GM06990 (cell line): ENCODE measurements at places on chromosomes 4 and X.

- no peak for DNase-seq
These were observed 27.2 kb downstream of the PALLD start for GRCh38 chr4:168524006-168524405.

DNA sequence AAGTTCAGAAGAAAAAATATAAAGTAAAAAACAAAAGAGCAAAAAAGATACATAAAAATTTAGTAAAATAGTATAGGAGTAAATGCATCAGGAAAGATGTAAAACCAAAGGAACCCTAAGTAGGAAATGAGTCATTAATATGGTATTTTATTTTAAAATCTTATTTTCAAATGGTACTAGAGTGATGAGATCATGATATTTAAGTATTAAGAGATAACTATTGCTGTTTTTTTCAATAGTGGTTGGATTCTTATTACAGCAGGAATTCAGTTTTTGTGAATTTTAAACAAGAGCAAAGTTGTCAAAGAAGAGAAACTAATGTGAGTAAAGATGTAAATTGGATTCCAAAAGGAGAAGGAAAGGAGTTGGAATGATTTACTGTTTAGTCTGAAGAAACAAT, 20.0 kb downstream of the EMCN start:
- DNase-seq, result no peak

DNA sequence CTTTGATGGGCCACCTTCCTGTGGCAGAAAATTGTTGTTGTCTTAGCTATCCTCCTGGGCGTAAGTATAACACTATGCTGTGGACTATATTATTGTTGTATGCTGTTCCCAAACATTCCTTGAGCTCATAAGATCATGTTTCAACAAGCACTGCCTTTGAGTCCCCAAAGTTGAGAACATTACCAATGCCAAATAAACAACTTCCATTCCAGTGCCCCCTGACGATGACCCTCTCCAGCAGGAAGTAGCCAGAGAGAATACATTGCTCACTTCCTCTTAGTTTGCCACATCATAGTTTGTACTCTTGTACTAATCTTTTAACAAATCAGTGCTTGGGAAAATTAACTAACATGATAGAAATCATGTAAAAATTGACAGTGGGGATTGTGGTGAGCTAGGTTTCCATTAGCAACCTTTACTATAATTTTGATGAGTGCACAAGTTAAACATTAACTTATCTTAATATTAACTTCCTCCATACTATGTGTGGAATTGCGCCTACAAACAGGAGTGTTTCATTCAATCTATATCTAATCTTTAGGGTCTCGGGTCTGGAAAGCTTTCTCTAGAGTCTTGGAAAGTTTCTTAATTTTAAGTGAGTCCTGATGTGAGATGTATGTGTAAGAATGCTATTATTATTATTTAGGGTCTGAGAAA, 20.3 kb upstream of the DHX15 start:
- DNase-seq, result no peak

DNA sequence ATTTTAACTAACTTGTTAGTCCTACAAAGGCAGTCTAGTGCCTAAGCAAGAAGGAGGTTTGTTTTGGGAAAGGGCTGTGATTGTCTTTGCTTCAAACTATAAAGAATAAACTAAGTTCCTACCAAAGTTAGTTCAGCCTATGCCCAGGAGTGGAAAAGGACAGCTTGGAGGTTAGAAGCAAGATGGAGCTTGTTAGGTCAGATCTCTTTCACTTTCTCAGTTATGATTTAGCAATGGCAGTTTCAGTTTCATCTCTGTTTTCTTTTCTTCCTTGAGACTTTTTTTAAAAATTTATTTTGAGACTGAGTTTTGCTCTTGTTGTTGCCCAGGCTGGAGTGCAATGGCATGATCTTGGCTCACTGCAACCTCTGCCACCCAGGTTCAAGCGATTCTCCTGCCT, 82.9 kb upstream of the NLGN4X start:
- no peak for DNase-seq

- no peak for DNase-seq
These were observed 29.2 kb downstream of the IGFBP7 start for GRCh38 chr4:57080781-57081650.
